ENCODE measurements at places on chromosomes 1 and 21.

- DNase-seq = no peak
Observed at GRCh38 chr1:202200112-202200548, 6.5 kb downstream of the LGR6 start.

DNA sequence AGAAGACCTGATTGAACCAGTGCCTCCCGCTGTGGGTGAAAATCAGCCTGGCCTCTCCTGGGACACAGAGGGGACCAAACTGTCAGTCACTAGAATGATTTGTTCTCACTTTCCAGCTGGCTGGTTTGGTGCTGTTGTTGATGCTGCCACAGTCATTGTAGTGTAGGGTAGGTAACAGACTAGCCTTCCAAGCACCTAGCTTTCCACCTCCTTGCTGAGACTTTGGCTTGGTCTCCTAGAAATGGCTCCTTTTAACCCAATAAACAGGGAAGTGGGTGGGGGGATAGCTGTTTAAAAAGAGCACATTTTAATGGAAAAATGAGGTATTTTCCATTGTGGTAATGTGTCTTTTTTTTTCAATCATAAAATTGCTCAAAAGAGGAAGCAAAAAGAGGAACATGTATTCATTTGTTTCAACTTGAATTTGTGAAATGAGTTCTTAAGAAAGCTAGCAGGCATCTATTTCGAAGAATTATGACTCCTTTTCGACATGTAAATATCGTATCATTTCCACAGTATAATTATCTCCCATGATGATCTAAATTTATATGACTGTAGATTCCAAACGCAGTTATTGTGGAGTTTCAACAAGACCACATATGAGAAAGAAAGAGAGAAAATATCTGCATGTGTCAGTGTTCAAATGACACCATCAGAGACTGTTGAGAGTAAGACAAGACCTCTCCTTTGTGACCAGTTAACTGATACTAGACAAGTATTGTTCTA is 190.1 kb downstream of the HLX start:
- DNase-seq = no peak

DNA sequence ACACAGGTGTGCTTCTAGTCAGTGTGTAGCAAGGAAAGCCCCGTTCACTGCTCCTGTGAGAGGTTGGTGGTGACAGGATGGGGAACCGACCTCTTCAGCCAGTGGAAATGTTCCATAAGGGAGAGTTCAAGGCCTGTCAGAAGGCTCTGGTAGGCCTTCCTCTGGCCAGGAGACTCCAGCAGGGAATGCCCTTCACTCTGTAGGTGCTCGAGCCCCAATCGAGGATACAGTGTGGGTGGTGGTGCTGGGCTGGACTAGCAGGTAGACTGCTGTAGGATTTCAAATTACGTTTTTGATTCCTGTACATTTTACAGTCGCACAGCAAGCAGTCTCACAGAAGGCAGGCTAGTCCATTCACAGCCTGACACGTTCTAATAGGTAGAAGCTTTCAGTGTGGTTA is 37.8 kb downstream of the NCF2 start:
- DNase-seq = no peak

DNA sequence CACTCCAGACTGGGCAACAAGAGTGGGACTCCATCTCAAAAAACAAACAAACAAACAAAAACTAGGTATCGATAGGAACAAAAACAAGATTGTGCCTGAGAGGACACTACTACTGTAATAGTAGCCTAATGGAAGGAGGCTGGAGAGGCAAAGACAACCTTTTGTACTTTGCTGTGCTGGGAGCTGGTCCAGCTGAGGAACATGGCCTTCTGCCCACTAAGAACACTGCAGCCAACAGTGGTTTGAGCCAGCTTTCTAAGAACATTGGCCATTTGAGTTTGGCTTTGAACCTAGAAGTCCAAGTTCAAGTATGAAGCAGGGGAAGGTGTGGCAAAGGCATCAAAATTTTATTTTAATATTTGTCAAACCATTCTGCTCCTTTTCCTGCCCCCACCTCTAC is 22.7 kb upstream of the RGS8 start:
- no peak for DNase-seq

GRCh38 chr1:57655161-57655560 is 231.3 kb upstream of the DAB1 start:
- DNase-seq = no peak

DNA sequence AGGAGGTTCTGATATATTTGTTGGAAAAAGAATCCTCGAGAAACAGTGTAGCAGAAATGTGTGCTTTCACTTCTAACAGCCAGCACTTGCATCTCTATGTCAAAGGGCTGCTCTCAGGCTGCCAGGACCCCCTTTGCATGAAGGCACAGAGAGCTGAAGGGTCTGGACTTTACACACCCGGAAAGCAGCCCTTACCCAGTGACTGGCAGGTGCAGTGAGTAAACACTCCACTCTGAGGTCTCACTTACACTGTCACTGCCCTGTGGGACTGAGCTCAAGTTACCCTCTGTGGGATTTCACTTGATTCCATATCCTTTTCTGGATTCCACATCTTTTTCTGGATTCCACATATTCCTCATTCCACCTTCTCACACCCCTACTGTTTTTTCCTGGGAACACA is 40.8 kb upstream of the PPP2R5A start:
- DNase-seq = no peak

GRCh38 chr1:172269084-172269483 is 151.4 kb upstream of the C1orf105 start:
- DNase-seq = no peak

- DNase-seq = no peak
Observed at GRCh38 chr1:8718850-8719361, 98.5 kb downstream of the RERE start.

- DNase-seq = no peak
Observed at GRCh38 chr1:230679825-230680224, 34.1 kb downstream of the AGT start.

GRCh38 chr1:224517171-224517570 is 82.6 kb upstream of the WDR26 start:
- no peak for DNase-seq

- DNase-seq = no peak
Observed at GRCh38 chr1:33348676-33349080, 27.8 kb upstream of the A3GALT2 start.

DNA sequence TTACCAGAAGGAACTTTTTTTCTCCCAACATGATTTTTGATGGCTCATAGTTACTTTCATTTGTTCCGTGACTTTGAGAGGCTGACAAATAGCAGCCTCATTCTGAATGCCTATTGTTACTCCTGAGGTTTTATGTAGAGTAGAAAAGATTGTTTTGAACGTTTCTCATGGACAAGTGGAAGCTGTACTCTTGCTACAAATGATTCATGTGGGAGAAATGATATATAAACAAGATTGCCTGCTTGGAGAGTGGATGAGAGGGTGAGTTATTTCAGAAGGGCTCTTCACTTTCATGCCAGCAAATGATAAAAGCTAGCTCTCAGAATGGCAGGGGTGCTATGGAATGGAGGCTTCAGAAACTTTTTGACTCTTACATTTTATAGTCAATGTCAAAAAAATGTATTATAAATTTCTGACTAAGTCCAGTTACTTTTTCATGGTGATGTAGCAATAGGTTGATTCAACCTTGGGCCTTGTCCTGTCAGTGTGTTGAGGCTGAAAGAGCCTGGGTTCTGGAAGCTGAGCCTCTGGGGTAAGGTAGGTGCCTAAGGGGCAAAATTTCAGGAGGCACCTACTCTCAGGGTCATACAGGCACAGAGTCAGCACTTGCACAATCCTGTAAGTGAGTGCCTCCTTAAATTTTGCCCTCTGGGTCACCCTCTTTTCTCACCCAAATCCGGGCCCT is 19.4 kb downstream of the JUN start:
- DNase-seq = no peak

DNA sequence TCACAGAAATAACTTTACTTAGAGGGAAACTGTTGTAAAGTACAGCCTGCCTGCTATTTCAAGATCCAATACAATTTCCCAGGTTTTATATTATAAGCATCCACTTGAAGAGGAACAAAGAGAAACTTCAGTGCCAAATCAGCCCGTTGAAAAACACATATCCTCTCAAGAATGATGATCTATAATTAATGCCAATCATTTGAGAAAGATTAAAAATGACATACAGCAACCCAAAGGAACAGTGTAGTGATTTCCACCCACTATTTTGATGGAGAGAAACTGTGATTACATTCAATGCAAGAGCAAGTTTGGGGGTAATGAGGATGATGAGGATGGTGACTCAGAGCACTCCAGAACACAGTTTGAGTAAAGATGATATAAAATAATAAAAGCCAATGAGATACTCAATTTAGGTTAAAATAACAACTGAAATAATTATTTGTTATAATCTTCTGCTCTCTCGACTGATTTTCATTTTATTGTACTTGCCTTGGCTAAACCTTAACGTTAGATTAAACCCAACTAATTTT is 715.5 kb downstream of the NCAM2 start:
- no peak for DNase-seq

- DNase-seq = no peak
Observed at GRCh38 chr1:161781995-161782394, 15.9 kb downstream of the ATF6 start.

DNA sequence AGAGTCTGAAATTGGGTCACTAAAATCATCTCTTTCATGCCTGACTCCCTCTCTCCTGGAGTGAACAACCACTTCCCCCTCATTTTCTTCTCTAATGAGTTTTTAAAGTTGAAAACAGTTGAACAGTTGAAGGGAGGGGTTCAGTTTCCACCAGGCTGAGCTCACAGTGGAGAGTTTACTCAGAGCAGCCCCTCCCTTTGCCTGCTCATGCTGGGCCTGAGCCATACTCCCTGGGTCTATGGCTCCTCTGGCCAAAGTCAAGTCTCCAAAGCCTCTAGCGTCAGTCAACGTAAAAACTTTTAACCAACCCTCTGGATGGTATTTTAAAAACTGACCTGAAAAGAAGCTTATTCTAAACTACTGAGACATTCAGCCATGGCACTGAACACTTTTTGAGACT is 100.8 kb upstream of the RNPC3 start:
- no peak for DNase-seq

- no peak for DNase-seq
Observed at GRCh38 chr1:151644001-151644400, 32.2 kb downstream of the SNX27 start.

DNA sequence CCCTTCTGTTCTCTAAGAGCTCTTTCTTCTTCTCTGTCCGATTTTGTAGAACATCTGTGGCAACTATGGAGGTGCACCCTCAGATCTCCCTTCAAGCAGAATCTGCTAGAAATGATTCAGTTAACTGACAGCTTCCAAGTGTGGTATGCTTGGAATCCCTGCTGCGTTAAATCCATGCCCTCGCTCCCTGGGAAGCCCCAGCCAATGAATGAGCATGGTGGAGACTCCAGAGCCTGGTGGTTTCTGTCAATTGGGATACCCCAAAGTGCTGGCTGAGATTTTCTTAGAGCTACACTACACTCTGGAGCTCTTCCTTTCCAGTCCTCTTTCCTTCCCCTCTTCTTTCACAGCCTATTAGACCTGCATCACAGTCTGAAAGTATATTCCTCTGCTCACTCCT is 116.3 kb upstream of the C1orf21 start:
- DNase-seq = no peak

DNA sequence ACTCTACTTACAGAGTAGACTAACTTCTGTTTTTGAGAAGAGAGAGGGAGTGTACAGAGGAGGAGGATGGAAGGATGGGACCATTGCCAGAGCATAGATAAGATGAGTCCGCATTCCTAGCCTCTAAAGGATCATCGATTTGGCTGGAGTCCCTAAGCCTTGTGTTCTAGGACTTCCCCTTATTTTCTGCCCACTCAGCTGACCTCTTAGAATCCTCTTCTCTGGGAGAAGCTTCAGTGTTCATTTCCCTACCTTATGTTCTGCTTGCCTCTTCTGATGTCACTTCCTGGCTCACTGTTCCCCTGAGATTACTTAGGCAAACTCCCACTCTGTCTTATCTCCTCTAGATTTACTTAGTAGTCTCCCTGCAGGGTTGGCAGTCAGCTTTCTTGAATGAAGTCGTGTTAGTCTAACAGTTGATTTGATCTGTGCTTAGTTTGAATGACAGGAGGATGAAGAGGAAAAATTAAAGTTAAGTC is 156.7 kb downstream of the SYT2 start:
- DNase-seq = no peak

DNA sequence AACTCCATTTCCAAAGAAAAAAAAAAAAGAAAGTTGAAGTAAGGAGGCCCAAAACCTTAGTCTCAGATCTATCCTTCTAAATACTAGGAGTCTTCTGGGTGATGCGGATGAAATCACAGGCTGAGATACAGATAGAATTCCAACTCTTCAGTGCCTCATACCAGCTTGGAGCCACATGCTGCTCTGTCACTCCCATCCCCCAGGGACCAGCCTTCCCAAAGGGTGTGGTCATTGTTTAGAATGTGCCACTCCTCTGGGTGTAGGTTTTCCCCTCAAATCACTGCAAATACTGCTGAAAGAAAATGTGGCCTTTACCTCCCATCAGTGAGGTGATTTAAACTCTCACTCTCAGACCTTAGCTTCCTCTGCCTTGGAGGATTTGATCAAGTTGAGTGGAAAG is 112.9 kb downstream of the CDC7 start:
- DNase-seq = no peak

- DNase-seq = no peak
Observed at GRCh38 chr1:1173793-1174415, at the start of gene TTLL10. Gene TTLL10, plus strand, starts transcription at chr1:1173880. Its CDS starts 5,336 bp downstream, at chr1:1179216.

GRCh38 chr1:240021709-240022108 is 70.0 kb upstream of the FMN2 start:
- no peak for DNase-seq

GRCh38 chr1:15323351-15323988 is 76.4 kb downstream of the FHAD1 start:
- peak; percentile 55 for DNase-seq

DNA sequence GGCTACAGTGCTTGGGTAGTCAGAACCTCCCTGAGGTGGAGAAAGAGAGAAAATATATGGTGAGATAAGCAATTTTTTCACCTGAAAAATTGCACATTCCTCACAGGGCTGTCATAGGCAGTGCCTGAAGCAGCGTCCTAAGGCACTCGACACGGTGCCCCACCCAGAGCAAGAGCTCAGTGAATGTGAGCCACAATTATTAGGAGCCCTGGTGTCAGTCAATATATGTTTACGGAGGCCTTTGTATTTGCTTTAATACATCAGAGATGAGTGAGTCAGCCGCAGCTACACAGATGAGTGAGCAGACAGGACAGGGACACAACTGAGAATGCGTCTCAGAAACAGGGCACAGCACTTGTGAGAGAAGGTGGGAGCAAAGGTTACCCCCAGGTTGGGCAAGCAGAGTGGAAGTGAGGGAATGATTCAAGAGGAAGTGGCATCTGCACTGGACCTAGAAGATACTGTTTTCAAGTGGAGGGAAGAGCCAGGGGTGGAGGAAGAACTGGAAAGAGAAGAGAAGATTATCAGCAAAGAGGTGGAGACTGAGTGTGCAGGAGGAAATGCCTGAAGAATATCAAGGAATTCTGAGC is 5.2 kb upstream of the PIGC start:
- DNase-seq = no peak

- DNase-seq = no peak
Observed at GRCh38 chr1:14980621-14981218, 172.8 kb upstream of the TMEM51 start.

DNA sequence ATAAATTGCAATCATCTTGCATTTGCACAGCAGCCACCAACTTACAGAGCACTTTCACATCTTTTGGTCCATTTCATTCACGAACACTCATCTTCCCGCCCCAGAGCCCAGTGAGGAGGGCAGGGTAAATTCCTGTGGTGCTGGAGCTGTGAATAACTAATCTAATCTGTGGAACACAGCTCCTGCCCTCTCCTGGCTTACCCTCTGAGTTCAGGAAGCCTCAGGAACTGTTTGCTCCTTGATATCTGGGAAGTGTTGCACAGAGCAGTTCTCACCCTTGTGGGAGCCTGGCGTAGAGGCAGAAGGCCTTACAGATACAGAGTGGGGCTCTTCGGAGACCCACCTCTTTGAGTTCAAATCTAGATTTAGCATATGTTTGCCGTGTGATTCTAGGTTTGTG is 11.6 kb upstream of the RD3 start:
- DNase-seq = no peak
